T-cell (primary cell): ENCODE measurements at places on chromosomes 1 and 21.

- DNase-seq, result no peak
Observed at GRCh38 chr21:32585042-32585710, at the start of gene TCP10L. Gene TCP10L, minus strand, starts transcription at chr21:32585523. Its CDS starts 1,219 bp downstream, at chr21:32584304.

DNA sequence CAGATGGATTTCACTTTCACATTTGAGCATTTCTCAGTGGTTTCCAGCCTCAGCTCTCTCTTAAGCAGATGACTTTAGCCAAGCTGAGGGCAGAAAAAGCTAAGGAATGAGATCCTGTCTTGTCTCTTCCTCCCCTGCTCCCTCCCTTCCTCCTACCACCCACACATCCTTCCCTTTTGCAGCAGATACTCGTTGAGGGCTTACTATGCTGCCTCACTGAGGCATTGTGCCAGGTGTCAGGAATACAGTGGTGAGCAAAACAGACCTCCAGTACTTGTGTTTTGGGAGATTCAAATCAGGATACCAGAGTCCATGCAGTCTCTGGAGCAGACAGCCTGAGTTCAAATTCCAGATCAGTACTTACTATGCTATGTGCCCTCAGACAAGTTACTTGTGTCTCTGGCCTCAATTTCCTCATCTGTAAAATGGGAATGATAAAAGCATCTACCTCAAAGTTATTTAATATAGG, 43.2 kb downstream of the KIF26B start:
- no peak for DNase-seq

DNA sequence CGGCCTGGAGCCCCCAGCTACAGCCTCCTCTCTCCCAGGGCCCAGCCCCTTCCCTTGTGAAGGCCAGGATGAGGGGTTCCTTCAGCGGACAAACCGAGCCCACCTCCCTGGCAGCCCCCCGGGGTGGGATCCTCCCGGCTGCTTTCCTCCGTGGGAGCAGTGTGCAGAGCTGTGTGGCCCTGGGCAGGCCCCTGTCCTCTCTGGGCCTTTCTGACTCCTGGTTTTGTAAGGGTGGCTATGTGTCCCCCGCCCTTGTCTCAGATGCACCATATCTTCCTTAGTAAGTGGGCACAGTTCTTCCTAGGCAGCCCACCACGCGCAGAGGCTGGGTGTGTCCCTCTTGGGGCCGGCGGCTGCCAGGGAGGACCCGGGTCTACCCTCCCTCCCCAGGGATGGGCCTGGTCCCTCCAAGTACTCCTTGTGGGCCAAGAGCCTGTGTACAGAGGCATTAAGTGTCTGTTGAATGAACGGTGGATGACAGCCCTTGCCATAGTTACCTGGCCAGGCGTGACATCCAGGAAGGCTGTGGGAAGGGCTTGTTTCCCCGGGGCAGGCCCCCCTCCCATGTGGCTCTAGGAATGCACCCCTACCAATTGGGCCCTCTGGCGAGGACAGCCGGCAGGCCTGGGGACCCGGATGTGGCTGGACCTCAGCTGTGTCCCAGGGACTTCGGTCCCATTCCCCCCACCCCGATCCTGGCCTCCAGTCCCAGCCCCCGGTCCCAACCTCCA, 3.8 kb downstream of the SMIM1 start:
- DNase-seq, result no peak

GRCh38 chr1:64315402-64315801, 112.0 kb downstream of the UBE2U start:
- DNase-seq, result no peak

DNA sequence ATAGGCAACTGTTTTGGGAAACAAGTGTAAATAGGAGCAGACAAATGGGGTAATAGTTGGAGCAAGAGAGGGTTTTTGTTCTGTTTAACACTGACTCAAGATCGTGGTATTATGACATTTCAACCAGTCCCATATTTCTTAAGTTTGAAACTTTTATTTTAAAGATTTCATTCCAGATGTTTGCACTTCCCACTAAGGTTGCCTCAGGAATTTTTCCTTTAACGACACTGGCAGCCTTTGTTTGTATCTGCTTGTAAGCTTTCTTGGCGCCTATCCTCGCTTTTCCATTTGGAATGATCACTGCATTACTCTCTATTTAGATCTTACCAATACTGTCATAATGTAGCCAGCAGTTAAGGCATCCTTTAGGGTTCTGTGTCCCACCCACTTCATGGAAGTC, 67.7 kb downstream of the ALG6 start:
- DNase-seq, result no peak

- no peak for DNase-seq
Observed at GRCh38 chr1:172742599-172743500, 83.9 kb downstream of the FASLG start.

- no peak for DNase-seq
Observed at GRCh38 chr1:183918589-183918988, 113.7 kb downstream of the RGL1 start.

GRCh38 chr1:38013227-38013622, 691 bp downstream of the UTP11 start:
- no peak for DNase-seq

GRCh38 chr1:212101251-212101650, 65.7 kb downstream of the DTL start:
- no peak for DNase-seq

DNA sequence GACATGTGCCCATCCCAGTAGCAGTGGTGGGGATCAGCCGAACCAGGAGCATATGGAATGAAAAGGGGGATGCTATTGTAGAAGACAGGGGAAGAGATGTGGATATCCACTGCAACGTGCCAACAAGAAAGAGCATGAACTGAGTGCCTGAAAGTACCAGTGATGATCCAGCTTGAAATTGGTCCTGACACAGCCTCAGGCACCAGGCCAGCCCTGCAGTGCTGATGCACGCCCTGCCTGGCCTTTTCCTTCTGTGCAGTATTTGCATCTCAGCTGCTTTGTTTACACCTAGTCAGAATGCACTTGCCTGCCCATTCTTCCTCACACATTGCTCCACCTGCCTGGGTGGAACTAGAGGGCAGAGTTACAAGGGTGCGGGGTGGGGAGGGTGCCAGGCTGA, 50.3 kb upstream of the ARTN start:
- DNase-seq, result no peak

GRCh38 chr1:12491656-12492055, 126.4 kb downstream of the DHRS3 start:
- no peak for DNase-seq

GRCh38 chr21:29433366-29434059, 134.8 kb downstream of the BACH1 start:
- DNase-seq, result no peak

GRCh38 chr1:241770115-241770514, 77.9 kb upstream of the EXO1 start:
- DNase-seq, result no peak

DNA sequence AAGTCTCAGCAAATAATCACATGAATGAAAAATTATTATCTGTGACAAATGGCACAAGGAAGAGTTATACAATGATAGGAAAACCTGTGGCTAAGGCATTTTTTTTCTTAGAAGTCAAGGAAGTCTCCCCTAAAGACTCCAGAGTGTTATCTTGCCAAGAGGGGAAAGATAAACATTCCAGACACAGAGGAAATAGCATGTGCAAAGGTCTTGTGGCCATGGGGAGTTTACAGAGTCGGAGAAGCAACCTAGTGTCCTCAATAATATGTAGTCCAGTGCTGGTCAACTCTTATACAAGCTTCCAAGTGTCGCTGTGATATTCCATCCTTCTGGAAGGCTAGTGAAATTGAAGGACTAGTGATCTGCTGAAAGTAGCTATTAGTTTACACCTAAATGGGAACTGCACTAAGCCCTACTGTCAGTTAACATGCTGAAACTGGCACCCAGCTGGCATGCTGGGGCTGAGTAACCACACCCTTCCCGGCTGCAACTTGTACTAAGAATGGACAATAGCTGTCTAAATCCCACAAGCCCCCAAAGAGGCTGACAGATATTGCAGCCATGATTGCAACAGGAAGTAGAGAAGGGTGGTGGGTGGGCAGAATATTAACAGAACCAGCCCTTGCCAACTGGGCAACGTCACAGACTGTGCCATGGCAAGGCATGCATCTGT, 11.5 kb upstream of the ATP1B1 start:
- no peak for DNase-seq

DNA sequence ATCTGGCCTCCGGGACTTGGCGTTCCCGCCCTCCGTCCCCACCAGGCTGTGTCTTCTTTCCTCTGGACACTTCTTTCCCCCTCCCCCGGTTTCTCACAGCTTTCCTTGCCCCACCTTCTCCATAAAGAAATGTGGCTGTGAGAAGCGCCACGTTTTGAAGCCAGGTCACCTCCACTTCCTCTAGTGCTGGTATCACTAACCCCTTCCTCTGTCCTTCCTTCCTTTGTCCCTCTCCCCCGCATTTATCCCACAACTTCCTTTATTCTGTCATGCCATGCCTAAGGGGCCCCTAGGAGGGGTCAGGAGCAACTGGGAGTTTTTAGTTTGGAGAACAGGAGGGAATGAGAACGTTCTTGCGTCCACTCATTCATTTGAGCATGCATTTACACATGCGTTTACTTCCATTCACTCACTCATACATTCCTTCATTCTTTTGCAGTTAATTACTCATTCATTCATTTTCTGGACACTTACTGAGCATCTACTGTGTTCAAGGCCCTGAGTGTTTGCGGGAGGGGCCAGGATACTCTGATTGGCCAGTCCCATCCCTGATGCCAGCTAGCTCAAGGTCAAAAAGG, 5.0 kb upstream of the ACOT11 start:
- no peak for DNase-seq

DNA sequence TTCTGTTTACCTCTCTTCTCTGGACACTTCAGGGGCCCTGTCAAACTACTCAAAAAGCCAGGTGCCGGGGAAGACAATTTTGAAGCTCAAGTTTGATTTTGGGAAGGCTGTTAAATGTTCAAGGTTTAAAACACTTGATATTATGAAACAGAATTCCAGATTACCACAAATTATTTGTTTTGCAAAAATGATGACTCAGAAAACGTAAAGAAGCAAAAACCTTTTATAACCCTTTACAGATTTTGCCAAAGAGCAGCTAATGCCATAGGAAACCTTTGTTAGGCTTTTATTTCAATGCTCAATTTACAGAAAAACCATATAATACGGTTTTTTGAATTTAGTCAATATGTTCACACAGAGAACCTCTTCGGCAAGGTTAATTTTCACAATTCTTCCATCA, 593.4 kb upstream of the ZP4 start:
- no peak for DNase-seq

- no peak for DNase-seq
Observed at GRCh38 chr1:97573553-97573952, 347.3 kb downstream of the DPYD start.

GRCh38 chr1:230167419-230167852, 100.4 kb downstream of the GALNT2 start:
- no peak for DNase-seq

GRCh38 chr1:112575154-112575804, 43.7 kb downstream of the ST7L start:
- no peak for DNase-seq

- no peak for DNase-seq
Observed at GRCh38 chr21:36487641-36488307, 7.9 kb upstream of the CLDN14 start.

DNA sequence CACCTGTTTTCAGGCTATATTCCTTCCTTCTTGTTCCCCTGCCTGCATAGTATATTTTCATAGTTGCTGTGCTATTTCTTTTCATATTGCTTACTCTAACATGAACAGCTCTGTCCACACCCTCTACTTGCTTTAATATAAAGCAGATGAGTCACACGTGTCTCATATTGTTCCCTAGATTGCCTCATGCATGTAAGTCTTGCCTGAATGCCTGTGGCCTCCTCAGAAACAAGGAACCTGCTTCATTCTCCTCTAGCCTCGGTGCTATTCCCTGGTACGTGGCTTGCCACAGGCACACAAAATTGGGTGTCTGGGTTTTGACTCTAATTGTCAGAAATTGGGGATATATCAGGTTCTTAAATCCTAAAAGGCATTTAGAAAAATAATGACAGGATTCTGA, 16.5 kb upstream of the PKP1 start:
- no peak for DNase-seq

- DNase-seq, result no peak
Observed at GRCh38 chr1:24805534-24806301, 60.5 kb downstream of the CLIC4 start.

DNA sequence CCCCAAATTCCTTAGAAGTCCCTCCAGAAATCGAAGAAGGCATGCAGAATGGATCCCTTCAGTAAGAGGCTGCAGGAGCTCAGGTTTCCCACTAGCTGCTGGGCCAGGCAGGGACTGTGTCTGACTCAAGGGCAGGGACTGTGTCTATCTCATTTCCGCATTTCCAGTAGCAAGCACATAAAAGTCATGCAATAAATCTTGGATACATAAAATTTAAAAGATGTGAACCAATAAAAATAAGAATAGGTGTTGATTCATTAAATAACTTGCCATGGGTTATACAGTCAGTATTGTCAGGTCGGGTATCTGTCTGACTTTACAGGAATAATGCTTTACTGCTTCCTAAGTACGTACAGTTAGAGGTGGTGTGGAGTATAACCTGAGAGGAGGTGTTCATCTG, 15.2 kb downstream of the PM20D1 start:
- no peak for DNase-seq

- DNase-seq, result no peak
Observed at GRCh38 chr1:96340686-96341085, 380.9 kb upstream of the PTBP2 start.

- DNase-seq, result no peak
Observed at GRCh38 chr1:240426051-240426450, 185.9 kb downstream of the GREM2 start.

- no peak for DNase-seq
Observed at GRCh38 chr21:44653123-44653522, 1.3 kb downstream of the KRTAP12-4 start.

DNA sequence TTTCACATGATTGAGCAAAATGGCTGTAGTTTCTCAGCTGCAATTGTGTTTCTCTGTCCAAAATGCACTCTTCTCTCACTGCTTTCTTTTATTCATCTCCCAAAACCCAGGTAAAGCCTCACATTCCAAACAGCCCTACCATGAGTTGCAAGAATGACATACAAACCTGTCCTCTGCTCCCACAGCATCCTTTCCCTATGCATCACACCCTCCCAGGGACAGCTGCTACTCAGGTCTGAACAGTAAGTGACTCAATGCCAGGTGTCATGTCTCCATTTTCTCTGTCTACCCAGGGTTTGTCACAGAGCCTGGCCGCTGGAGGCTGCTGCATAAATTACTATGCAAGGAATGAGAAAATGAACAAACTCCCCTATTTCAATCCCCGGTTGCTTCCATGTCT, 118.5 kb downstream of the PLD5 start:
- DNase-seq, result no peak

GRCh38 chr1:113453771-113454083, 63.4 kb downstream of the MAGI3 start:
- DNase-seq, result no peak

- no peak for DNase-seq
Observed at GRCh38 chr1:185062710-185063370, 17.5 kb downstream of the RNF2 start.
